ENCODE measurements at places on chromosomes 3 and 15. TPM values are rescaled to one million over a fixed set of nuclear protein-coding genes. Genes with fewer than 3 reads are reported as not detected.

GRCh38 chr15:41031232-41032078 is 78.2 kb downstream of the CHAC1 start:
- no peak for DNase-seq

DNA sequence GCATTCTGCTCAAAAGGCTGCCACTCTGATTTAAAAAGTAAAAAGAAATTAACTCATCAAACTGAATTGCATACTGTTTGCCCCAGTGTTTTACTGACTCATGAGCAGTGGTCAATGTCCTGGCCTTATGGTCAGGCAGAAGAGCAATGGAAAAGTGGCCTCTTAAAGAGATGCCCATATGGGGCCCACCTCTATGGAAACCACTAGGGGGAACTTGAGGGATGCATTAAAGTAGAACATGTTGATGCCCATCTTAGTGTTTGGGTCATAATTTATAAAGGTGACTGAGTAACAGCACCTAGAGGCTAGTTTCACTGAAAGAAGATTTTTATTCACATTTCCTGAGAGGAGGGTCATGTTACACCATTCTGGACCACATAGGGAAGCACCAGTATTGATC is 66.5 kb upstream of the RNU6-1 start:
- DNase-seq, result peak; percentile 40

The STXBP5L gene
- total RNA-seq, result not detected

GRCh38 chr15:92796161-92796611 is 103.9 kb upstream of the CHD2 start:
- no peak for DNase-seq

The HRH1 gene
- total RNA-seq, result 22.6 TPM

DNA sequence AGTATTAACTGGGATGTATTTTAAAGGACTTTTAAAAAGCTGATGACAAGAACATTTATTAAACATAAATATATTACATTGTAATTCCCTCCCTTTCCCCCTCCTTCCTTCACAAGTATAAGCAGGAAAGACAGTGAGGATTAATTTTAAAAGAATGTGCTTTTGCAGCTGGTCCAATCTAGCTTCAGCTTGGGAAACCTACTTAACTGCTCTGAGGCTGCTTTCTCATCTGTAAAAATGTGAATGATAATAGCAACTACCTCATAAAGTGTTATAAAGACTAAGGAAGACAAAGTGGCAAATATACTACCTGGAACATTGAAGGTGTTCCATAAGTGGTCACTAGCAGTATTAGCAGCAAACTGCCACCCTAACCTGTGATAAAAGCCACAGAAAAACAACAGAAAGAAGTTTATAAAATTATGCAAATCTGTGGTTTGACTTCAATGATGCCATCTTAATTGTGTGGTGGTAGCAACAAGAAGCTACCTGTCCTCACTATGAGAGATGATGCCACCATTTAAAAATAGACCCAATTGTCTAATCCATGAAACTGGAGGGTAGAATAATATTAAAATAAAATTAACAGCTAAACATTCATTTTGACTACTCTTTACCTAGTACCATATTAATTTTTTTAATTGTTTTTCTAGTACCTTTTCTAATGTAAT is 20.0 kb downstream of the DHX36 start:
- no peak for DNase-seq

DNA sequence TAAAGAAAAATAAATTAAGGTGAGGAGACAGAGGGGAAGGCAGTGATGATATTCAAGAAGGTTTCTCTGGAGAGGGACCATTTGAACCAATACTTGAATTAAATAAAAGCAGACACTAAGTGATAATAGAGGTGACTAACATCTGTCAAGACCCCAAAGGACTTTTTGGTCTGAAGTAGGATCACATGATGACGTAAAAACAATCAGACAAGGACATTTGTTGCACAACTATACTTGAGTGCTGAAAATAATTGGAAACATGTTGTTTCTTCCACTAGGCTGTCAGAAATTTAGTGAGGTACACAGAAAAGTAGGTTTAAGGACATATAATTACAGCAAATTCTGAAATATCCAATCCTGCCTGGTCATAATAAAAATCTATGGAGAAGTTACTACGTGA is 179.5 kb downstream of the WNT5A start:
- DNase-seq, result no peak

DNA sequence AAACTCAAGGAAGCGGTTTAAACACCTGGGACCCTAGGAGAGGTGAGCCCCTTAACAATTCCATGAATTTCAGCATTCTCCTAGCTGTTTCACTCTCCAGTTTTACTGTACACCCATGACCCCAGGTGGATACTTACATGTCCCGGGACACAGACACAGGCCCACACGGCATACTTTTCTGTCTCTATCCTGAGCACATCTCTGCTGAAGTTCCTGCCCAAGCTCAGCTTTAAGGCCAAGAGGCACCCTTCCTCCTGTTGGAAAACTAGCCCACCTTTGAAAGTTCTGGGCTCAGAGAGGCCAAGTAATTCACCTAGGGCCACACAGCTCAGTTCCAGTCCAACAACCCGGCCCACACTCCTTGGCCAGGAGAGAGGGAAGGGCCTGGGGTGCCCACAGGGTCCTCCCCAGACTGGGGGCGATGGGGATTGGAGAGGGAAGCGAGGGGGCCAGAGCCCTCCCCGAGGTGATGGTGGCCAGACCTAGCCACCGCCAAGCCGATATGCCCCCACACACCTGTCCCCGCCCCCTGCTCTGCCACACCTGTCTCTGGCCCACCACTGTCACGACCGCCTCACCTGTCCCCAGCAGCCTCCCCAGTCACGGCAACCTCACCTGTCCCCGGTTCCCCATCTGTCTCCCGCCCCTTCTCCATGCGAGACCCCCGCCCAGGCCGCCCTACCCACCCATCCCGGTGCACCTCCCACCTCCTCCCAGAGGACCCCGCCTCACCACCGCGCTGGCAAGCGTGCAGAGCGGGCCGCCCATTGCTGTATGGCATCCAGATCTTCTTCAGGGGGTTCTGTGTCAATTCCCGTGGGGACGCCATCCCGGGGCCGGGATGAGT is 431 bp downstream of the PFKFB4 start:
- no peak for DNase-seq

DNA sequence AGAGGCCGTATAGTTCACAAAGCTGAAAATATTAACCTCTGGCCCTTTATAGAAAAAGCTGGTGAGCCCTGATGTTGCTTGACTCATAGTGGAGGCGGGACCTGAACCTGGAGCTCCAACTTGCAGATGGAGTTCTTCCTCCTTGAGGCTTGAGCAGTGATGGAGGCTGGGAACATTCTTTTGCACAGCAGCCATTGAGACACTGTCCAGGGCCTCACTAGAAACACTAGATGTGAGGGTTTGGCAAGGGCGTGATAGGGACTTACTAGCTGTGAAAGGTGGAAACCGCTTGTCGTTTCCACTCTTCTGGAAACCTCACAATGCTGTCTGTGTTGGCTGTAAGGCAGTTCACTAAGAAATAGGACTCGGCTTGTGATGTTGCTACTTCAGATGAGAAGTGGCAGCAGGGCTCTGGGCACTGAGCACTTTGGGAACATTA is 12.5 kb downstream of the SMAD6 start:
- DNase-seq, result no peak

The BUB1B gene
- total RNA-seq, result 126 TPM

The COL6A5 gene
- not detected for total RNA-seq

GRCh38 chr3:82938821-82939328 is 1177.4 kb upstream of the GBE1 start:
- DNase-seq, result no peak

DNA sequence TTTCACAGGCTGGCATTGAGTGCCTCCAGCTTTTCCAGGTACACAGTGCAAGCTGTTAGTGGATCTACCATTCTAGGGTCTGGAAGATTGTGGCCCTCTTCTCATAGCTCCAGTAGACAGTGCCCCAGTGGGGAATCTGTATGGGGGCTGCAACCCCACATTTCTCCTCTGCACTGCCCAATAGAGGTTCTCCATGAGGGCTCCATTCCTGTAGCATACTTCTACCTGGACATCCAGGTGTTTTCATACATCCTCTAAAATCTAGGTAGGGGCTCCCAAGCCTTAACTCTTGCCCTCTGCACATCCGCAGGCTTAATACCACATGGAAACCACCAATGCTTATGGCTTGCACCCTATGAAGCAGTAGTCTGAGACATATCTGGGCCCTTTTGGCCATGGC is 15.1 kb upstream of the CCR2 start:
- DNase-seq, result no peak

The C3orf62 gene
- 0.84 TPM for total RNA-seq

DNA sequence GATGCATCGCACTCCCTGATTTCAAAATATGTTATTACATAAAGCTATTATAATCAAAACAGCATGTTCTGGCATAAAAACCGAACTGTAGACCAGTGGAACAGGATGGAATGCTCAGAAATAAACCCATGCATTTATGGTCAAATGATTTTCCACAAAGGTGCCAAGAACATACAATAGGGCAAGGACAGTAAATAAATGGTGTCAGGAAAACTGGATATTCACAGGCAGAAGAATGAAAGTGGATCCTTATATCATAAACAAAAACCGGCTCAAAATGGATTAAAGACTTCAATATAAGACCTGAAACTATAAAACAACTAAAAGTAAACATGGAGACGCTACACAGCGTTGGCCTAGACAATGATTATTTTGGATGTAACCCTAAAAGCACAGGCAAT is 22.6 kb downstream of the USP50 start:
- DNase-seq, result no peak

DNA sequence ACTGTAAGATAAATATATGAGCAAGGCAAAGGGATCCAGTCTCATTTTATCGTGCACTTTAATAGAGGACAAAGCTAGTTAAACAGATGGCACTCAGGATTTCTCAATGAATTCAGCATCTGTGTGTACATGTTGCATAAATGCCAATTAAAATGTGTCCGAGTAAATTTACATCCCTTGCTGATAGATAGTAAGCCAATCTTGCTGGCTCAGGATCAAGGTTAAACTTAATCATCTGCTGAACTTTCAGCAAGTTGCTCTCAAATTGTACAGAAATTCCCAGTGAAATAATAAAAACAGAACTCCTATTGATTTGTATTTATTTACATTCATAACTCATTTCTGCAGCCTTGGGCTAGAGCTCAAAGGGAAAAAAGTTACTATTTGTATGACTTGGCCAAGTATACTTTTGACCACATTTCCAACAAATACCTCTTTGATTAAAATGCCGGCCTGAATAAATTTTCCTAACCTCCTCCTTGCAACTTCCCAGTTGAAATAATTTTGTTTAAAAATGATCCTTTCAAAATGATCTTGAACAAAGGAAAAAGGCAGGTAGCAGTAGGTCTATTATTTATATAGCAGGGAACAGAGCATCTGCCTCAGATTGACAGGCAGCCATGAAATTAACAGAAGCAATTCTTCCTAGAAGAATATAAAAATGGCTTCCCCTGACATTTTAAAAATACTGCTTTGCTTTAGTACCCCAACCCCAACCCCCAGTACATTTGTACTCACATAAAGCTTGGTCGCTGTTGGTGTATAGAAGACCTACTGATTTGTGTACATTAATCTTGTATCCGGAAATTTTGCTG is 1001.9 kb downstream of the ROBO1 start:
- DNase-seq, result peak; percentile 37

The NR2E3 gene
- not detected for total RNA-seq

The SLC51B gene
- not detected for total RNA-seq

The CYP8B1 gene
- not detected for total RNA-seq

DNA sequence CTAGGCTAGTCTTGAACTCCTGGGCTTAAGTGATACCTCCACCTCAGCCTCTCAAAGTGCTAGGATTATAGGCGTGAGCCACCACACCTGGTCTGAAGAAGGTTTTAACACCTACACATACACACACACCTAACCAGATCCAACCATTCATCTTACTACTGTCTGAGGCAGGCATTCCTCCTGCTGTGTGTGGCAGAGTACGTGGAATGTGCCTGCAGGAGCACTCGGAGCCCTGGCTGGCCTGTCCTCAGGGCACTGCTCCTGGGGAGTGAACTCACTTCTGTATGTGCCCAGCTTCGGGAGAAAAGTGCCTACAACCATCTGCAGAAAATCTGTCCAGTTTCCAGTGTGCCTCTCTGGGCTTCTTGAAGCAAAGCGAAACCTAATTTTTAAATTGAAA is 58.2 kb upstream of the LIMD1 start:
- no peak for DNase-seq

- DNase-seq, result no peak
Observed at GRCh38 chr3:139505829-139506386, 29.6 kb upstream of the RBP2 start.

DNA sequence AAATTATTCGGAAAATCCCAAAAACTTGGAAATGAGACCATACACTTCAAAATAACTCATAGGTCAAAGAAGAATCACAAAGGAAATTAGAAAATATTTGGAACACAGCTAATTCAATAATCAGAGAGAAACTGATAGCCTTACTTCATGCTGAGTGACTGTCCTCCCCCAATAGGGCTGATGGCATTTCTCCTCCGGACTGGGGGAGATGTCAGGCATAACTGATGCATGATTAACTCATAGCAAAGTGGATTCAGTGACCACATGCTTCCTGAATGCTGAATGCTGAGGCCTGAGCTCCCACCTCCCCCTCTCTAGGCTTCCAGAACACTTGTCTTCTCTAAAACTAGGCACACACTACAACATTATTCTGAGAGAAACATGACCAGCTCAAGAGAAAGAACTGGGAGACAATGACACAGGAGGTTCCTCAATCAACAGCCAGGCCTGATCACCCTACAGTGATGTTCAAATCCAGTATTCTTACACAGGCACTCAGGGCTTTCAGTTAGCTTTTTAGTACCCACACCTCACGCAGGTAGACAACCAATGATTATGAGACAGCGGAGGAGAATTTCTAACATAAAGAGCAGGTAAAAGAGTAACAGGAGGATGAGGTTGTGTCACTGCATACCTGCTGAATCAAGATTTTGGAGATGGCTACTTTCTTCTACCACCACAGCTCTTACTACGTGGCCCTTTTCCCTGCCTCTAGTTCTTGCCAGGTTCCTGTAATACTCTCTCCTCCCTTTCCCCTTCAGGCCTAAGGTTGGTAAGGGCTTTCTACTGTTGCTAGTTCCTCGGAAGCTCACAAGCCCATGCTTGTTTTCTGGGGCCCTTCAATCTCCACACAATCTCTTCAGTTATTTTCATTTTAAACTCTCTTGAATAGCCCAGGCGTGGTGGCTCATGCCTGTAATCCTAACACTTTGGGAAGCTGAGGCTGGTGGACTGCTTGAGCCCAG is 96.1 kb downstream of the FMN1 start:
- DNase-seq, result peak; percentile 89

GRCh38 chr15:60090747-60091146 is 86.6 kb downstream of the FOXB1 start:
- no peak for DNase-seq

GRCh38 chr3:69406163-69406562 is 20.3 kb upstream of the FRMD4B start:
- DNase-seq, result peak; percentile 65

Measured in RPMI7951 (cell line).